ENCODE measurements at places on chromosomes 12 and 14. TPM values are rescaled to one million over a fixed set of nuclear protein-coding genes. Genes with fewer than 3 reads are reported as not detected.
A peak's percentile ranks its signal among the peaks of the same experiment; 100 is the strongest.

The PAH gene
- polyA plus RNA-seq: not detected

- peak; percentile 71 for DNase-seq
Measured at GRCh38 chr14:33618361-33619105, 332.3 kb downstream of the EGLN3 start.

The CISTR gene
- not detected for polyA plus RNA-seq

The SRRM4 gene
- polyA plus RNA-seq: not detected

- DNase-seq: no peak
Measured at GRCh38 chr12:115847398-115847797, 430.1 kb downstream of the MED13L start.

The DLGAP5 gene
- polyA plus RNA-seq: 31.2 TPM

DNA sequence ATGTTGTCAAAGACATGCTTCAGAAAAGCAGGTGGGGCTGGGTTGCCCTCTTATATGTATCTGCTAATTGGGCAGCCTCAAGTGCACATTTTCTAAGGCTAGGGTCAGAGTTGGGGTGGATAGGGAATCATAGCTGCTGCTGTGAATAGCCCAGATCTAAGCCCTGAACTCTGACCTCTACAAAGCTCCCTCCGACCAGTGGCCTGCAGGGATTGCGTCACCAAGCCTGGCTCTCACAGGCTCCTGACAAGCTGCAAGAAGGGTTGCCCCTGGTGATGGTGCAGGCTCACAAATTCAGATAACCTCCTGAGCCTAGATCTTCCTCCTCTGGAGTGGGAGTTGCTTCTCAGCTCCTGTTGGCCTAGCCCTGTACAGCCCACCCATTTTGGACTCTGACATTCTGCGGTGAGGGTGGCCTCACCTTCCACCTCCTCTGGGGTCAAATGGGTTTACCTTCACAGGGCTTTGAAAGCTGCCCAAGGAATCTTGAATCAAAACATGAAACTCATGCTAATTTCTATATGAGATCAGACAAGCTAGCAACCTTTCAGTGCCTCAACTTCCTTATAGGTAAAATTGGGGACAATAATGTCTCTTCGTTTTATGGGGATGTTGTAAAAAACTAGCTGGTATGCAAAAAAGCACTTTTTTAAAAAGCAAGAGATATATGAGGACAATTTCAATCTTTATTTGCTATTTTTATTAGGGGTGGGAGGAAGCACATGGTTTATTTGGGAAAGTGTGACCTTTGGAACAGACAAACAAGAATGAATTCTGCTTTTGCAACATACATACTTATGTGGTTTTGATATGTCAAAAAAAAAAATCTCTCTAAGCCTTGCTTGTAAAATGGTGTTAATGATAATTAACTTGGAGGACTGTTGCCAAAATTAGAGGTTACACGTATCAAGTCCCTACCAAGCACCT lies 4.9 kb upstream of the SUSD6 start:
- DNase-seq: no peak

- DNase-seq: peak; percentile 71
Measured at GRCh38 chr14:29558516-29558915, 369.1 kb downstream of the PRKD1 start.

- no peak for DNase-seq
Measured at GRCh38 chr12:2984249-2984648, 25.1 kb downstream of the TEAD4 start.

GRCh38 chr12:56230432-56231183 lies 757 bp downstream of the SLC39A5 start:
- DNase-seq: no peak

GRCh38 chr12:47578836-47579235 lies 127.0 kb downstream of the RPAP3 start:
- no peak for DNase-seq

DNA sequence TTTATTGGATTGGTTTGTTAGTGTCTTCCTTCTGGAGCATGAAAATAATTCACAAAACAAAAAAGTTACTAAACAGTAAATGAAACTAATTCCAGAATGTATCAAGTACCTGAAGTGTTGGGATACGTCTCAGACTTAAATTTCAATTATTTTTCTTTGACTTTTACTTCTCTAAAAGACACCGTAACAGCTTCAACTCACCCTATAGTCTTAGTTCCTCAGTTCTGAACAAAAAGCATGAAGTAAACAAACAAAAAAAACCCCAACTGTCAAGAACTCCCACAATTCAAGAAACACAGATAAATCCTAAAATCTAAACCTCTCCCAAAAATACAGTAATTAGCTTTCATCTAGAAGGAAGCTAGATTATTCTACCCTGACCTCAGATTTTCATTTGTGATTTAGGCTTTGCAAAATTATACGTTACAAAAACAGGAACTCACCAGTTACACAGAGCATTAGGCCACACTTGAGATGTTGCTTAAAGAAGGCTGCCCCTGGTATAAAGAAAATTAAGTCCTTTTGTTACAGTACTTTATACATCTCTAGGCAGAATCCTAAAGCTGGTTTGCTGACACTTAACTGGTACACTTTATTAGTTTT lies 10.2 kb downstream of the HEATR5A start:
- no peak for DNase-seq

GRCh38 chr12:47585507-47585906 lies 120.3 kb downstream of the RPAP3 start:
- no peak for DNase-seq

GRCh38 chr14:94054401-94054800 lies 26.6 kb downstream of the DDX24 start:
- no peak for DNase-seq

DNA sequence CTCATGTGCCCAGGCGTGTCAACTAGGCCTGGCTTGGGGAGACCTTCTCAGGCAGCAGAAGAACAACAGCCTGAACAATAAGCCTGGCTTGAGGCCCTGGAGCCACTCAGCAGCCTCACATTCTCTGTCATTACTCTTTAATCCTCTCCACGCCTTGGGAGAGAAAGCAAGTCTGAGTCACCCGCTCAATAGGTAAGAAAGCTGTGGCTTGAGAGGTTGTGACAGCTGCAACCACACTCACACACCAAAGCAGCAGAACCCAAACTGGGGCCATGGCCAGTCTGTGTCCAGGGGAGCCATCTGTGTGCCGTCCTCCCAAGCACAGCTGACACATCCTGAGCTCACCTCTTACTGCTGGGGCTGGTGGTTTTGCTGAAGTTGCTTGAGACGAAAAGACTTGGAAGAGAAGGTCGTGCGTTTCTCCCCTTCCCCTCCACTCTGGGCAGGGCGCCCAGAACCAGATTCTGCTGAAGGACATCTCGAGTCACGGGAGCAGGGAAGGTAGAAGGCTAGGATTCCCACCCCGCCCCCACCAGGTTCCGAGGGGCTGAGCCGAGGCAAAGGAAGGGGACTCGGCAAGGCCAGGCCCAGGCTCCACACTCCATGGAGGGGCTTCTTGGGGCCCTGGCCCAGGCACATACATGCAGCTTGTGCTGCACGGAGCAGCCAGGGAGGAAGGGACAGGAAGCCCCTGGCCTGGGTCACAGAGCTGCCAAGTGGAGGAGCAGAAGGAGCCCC lies 5.5 kb downstream of the TMEM63C start:
- DNase-seq: no peak

The CPM gene
- polyA plus RNA-seq: 5.3 TPM

DNA sequence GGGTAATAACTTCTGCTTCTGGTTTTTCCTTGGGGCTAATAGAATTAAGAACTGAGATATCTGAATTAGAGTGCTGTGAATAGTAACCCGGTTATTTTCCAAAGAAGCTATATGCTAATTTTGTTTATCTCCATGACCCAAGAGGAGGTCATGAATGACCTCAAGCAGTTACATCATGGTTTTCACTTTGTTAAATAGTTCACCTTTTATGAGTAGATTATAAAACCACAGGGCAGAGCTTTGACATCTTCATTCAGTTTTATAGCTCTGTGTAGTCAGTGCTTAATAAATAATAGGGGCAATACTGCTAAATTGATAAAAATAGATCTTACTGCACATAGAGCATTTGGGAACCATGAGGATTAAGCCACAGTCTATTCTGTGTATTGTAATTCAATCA lies 462.2 kb downstream of the LRIG3 start:
- no peak for DNase-seq

The OAS3 gene
- polyA plus RNA-seq: 7.0 TPM

The CELA1 gene
- not detected for polyA plus RNA-seq

The CNTN1 gene
- polyA plus RNA-seq: 0.35 TPM

The KRT2 gene
- polyA plus RNA-seq: not detected

Data from fibroblast of lung (primary cell).